ENCODE measurements at places on chromosomes 1 and 21.

GRCh38 chr21:38850277-38850951 is 44.7 kb downstream of the ETS2 start:
- no peak for DNase-seq

DNA sequence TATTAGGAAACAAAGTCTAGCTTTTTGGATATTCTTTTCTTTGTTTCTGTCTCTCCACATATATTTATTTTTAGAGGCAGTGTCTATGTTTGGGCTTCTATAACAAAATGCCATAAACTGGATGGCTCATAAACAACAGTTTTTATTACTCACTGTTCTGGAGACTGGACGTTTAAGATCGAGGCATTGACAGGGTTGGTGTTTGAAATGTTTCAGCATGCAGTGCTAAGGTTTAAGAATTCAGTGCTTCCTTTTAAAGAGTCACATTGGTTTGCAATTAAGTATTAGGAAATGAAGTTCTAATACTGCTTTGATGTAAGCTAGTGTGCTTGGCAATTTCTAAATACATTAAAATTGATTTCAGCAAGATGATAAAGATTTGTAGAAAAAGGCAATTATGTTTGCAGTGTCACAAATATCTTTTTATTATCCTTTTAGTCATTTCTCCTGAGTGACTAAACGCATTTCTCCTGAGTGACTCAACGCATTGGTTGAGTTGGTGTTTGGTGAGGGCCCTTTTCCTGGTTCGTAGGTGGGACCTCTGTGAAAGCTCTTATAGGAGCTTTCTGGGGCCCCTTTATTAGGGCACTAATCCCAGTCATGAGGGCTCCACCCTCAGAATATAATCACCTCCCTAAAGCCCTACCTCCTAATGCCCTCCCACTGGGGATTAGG is 317.0 kb downstream of the USP25 start:
- DNase-seq: no peak

DNA sequence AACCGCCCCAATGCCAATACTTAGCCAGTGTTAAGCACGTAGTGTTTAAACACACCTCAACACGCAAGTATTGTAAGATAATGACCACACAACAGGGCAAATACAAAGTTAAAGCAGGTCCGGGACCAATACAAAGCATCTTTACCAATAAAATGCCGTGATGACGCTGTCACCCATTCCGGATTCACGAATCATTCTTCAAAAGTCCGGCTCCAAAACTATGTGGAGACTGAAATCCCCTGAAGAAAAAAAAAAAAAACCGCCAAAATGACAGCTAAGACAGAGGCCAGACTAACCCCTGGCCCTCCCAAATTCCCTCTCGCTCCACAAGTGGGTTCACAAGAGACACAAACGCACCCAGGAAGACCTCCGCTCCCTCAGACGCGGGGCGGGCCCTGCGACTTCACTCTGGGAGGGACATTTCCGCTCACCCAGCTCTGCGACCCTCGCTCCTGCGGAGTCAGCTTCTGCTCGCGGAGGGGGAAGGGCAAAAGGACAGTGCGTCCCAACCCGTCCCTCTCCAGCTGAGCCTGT is 625 bp upstream of the DARS2 start:
- DNase-seq: no peak

- DNase-seq: no peak
Observed at GRCh38 chr1:53652441-53653199, 86.3 kb downstream of the GLIS1 start.

GRCh38 chr1:32870615-32871363 is at the start of gene FNDC5:
Gene FNDC5 (minus strand): TSS chr1:32870912.
- DNase-seq: no peak

DNA sequence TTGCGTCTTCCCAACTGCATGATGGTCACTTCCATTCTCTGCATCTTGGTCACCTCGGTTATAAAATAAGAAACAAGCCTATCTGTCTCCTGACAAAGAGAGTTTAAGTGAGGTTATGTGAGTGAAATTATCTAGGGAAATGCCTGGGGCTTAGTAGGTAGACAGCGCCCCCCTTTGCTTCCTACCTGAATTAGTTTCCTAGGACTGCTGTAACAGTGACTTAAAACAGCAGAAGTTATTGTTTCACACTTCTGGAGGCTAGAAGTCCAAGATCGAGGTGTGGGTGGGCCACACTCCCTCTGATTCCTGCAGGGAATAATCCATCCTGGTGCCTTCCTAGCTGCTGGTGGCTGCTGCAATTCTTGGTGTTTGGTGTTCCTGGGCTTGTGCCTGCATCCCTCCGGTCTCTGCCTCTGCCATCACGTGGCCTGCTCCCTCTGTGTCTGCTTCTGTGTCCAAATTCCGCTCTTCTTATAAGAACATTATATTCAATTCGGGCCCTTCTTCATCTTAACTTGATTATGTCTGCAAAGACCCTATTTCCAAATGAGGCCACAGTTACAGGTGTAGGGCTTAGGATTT is 92.6 kb downstream of the IGSF21 start:
- DNase-seq: no peak

GRCh38 chr1:1366699-1367066 is 8.3 kb downstream of the AURKAIP1 start:
- no peak for DNase-seq

- no peak for DNase-seq
Observed at GRCh38 chr1:99645699-99646531, at the start of gene PALMD. Gene PALMD (plus strand): TSS chr1:99646113. CDS start chr1:99646318, 205 bp downstream.

DNA sequence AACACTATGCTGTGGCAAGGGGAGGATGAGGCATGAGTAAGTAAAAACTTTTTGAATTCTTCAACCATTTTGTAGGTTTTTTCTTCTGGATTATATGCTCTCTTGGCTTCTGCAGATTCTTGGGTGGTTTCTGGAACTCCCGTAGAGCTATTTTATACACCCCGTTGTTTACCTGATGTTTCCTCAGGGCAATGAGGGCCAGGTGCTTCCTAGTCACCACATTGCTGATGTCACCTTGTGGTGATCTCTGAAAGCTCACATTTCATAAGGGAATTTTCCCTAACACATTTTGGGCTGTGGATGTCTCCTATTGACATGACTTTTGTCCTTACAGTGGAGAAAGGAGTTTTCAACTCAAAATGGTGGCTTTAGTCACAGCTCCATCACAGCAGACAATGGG is 356.6 kb downstream of the PLA2G4A start:
- DNase-seq: no peak

DNA sequence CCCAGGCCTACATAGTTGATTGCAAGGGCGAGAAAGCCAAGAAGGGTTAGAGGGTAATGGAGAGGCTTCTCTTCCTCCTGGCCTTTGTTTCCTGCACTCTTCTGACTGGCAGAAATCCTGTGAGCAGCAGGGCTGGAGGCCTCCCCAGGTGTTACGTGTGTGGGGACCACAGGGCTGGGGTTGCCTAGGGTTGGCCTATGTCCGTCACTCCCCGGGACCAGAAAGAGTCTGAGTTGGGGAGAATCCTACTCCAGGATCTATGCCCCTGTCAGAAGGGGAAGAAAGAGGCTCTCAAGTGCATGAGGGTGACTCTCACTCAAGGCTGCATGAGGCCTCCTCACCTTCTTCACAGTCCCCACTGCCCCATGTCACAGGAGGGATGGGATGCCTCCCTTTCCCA is 38.5 kb downstream of the IGFN1 start:
- DNase-seq: no peak

Measured in activated T-cell treated with anti-CD3 and anti-CD28 coated beads for 4 hours (primary cell).